Activated naive CD4-positive, alpha-beta T cell (primary cell): ENCODE measurements at places on chromosomes 7 and 10.

DNA sequence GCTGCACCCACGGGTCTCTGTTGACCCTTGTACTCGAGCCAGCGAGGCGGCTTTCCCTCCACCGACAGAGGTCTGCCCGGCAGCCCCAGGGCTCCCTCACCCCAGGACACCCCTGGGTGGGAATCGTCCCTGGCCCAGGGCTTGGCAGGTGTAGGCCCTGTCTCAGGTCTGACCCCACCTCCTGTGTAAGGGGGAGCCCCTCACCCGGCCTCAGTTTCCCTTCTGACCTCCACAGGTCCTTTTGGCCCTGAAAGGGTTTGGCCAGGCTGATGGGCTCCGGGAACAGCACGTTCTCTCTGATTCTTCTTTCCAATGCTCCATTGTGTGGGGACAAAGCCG, 25.0 kb upstream of the ELFN1 start:
- DNase-seq = no peak

GRCh38 chr10:69057261-69057950, 30.5 kb upstream of the SRGN start:
- DNase-seq = no peak

- DNase-seq = no peak
These were observed 7.8 kb upstream of the SCD start for GRCh38 chr10:100339236-100339635.

DNA sequence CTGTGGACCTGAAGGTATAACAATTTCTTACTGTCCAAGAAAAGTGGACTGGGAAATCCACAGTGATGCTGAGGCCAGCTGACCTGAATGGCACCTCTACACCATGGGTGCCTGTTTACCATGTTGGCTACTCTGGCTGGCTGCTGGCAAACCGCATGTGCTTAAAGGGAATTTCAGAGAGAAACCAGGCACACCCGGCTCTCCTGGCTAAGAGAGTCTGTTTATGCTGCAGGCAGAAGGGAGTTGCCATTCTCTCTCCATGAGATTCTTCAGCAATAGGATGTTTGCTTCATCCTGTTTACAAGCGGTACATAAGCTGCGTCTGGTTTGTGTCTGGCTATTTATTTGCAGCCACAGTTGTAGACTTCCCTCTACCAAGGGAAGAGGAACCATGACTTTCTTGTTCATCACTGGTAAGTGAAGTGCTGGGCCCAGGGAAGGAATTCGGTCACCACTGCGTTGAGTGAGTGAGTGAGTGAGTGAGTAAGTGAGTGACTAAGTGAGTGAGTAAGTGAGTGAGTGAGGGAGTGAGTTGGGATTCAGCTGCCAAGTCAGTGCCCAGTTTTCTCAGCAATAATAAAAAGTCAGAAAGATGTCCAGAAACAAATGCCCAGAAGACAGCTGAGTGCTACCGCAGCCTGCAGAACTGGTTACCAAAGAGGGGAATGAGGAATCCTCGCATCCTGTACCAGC, 90.4 kb downstream of the COBL start:
- DNase-seq = no peak

DNA sequence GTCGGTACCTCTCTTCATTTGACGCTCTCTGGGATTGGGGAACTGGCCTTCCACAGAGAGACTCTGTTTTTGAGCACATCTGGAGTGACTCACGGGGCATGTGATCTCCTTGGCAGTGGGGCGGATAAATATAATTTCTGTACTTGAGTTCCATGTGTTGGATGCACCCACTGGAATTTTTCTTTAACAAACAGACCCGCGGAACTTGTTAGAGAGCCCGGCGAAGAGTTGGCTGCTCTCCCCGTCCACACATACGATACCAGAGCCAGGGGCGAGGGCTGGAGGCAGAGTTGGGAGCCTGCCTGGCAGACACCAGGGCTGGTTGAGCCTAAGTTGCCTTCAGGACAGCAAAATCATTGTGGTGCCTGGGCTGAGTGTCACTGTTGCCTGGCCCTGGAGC, at the start of gene FAM180A:
Gene FAM180A, minus strand, starts transcription at position 44 of the 400 bp plus-strand sequence. CDS start 233 bp downstream, outside the sequence.
- no peak for DNase-seq

DNA sequence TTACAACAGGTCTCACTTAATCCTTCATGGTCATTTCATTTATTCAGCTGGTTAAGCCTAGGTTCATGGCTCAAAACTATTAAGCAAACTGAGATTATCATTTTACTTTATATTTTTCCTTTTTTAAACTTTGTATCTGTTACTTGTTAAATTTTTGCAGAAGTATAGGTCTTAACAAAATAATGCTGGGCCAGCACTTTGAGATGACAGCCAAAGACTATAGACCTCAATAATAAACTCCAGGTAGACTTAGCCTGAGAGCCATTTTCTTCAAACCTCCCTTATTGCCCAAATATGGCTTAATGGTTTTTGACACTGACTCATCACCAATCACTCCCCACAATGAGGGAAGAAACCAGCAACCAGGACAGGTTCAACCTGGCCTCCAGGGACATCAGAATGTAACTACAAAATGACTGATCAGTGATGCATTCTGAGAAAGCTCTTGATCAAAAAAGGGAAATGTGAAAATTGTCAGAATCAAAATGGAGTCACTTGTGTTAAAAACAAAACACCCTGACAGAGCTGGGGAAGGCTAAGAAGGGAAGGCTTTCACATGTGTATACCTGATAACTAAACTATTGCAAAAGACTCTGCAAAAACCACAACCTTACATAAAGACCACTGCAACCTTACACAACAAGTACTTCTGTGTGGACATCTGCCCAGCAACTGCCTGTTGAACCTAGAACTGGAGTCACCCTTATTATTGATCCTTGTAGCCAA, 2.1 kb upstream of the CCDC126 start:
- no peak for DNase-seq

GRCh38 chr7:121447911-121448300, 51.8 kb upstream of the FAM3C start:
- DNase-seq = no peak

DNA sequence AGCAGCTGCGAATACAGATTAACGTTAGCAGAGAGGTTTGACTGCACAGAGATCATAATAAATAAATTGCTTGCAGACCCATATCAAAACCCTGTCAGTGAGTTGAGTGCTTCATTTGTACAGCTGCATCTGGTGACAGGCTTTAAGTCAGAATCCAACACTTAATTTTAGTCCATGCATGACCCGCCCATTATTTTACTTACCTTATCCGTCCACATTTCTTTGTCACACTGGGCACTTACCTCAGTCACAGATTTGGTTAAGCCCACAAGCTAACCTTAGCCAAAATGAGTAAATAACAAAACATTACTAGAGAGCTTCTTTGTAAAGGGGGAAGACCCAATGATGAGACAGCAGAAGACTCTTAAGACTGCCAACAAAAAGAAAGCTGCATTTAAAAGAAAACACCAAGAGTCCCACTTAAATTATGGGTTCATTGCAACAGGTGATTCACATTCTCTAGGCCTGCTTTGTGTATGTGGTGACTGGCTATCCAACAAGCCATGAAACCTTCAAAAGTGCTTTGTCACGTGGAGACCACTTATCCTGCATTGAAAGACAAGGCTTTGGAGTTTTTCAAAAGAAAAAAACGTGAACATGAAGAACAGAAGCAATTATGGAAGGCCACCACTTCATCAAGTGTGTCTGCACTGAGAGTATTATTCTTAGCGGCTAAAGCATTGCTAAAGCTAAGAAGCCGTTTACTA, 32.2 kb downstream of the PHTF2 start:
- DNase-seq = no peak

- no peak for DNase-seq
These were observed 12.1 kb upstream of the KPNA7 start for GRCh38 chr7:99219985-99220384.

GRCh38 chr10:51156926-51157325, 82.6 kb downstream of the PRKG1 start:
- no peak for DNase-seq

DNA sequence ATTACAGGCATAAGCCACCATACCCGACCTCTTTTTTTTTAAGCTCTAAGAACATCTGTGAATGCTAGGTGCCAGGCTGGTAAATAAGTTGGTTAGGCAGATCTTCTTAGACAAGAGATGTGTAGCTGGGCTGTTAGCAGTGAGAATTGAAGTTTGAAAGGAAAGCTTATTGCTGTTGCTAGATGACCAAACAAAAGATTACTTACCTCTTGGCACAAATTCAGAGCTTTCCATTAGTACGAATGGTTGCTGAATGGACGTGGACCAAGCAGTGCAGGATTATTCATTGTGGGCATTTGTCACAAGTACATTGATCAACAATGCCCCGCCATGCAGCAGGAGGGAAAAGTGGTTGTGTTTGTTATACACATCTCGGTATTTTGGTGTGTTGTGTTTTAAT, 131.2 kb downstream of the GFRA1 start:
- no peak for DNase-seq

DNA sequence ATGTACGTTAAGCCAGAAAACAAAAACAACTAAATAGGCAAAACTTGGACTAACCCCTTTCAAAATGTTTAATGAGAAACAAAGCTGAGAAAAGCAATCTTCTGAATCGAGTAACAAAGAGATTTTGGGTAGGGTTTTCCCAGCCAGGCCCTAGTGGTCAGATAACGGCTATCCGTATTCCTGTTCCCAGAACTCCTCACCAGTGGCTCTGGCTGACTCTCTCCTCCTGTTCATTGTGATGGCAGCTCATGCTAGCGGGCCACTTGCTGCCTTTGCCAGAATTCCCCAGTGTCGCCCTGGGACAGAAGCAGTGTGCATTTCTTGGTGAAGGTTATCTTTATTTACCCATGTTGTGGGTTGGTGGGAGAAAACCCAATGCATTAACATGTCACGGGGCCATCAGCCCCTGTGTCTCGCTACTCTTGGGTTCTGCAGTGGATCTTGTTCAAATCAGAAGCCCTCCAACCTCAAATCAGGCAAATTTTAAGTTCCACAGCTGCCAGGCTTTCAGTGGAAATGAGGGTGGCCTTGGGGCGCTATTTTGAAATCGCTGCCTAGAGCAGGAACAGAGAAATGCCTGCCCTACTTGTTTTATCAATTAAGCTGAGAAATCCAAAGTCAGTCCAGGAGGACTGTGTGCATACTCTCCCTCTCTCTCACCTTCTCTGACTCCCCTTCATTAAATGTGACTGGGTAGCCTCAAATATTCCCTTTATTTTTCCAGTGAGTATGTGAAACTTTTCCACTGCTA, 164.5 kb upstream of the NPVF start:
- no peak for DNase-seq

DNA sequence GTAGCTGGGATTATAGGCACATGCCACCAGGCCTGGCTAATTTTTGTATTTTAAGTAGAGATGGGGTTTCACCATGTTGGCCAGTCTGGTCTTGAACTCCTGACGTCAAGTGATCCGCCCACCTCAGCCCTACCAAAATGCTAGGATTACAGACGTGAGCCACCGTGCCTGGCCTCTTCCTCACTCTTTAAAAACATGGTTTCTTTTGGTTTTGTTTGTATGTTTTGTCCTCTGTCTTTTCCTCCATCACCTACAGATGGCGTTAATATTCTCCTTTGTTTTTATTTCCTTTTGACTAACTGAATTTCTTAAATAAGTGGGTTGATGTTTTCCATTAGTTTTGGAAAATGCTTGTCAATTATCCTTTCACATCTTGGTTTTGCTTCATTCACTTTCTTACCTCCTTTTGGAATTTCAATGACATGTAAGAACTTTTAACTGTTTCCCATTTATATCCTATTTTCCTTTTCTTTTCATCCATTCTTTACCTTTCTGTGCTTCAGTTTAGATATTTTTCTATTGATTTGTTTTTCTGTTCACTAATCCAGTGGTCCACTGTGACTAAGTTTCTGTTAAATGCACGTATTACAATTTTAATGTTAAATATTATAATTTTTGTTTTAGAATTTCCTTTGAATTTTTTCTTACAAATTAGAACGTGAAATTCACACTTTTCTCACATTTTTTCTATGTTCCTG, 104.1 kb downstream of the ZNF467 start:
- DNase-seq = no peak
